Fibroblast of the aortic adventitia (primary cell): ENCODE measurements at places on chromosomes 6 and 20. TPM values are rescaled to one million over a fixed set of nuclear protein-coding genes. Genes with fewer than 3 reads are reported as not detected.

LAMA4 gene
- 306 and 904 TPM in 2 replicates for total RNA-seq

PHACTR1 gene
- 0.49 and 0.99 TPM in 2 replicates for total RNA-seq

SLC26A8 gene
- total RNA-seq: 0.18 TPM in 1 of 2 replicates, not detected in the other

STX16 gene
- 25.5 and 26.5 TPM in 2 replicates for total RNA-seq

RALGAPA2 gene
- 6.2 and 10.8 TPM in 2 replicates for total RNA-seq

MOXD1 gene
- total RNA-seq: 6.1 and 78.8 TPM in 2 replicates

DDR1 gene
- 7.7 and 41.9 TPM in 2 replicates for total RNA-seq

EEF1A1 gene
- total RNA-seq: 16,505 and 21,603 TPM in 2 replicates

SCRT2 gene
- total RNA-seq: not detected in 2 replicates

RAMACL gene
- 2.4 and 2.5 TPM in 2 replicates for total RNA-seq

SLC4A11 gene
- total RNA-seq: 0.49 and 0.63 TPM in 2 replicates

PPP1R14C gene
- total RNA-seq: 2.1 TPM in 1 of 2 replicates, not detected in the other

EDN3 gene
- not detected in 2 replicates for total RNA-seq

C6orf15 gene
- not detected in 2 replicates for total RNA-seq

SCGN gene
- not detected in 2 replicates for total RNA-seq

KIF25 gene
- not detected in 2 replicates for total RNA-seq

GSTA3 gene
- total RNA-seq: not detected in 2 replicates

SRSF6 gene
- total RNA-seq: 70.8 and 72.0 TPM in 2 replicates

CTSZ gene
- total RNA-seq: 38.0 and 51.0 TPM in 2 replicates

ZFP57 gene
- total RNA-seq: 0.49 TPM in 1 of 2 replicates, not detected in the other

DSP gene
- 4.2 and 4.3 TPM in 2 replicates for total RNA-seq

RRAGD gene
- 1.4 and 15.1 TPM in 2 replicates for total RNA-seq

MAP3K5 gene
- total RNA-seq: 1.9 and 15.5 TPM in 2 replicates

AIF1 gene
- not detected in 2 replicates for total RNA-seq

BMP2 gene
- 10.6 and 12.3 TPM in 2 replicates for total RNA-seq

R3HDML gene
- total RNA-seq: not detected in 2 replicates

RBPJL gene
- total RNA-seq: not detected in 2 replicates

KCNK5 gene
- under 0.01 TPM in 1 of 2 replicates, not detected in the other for total RNA-seq

RIPPLY2 gene
- total RNA-seq: not detected in 2 replicates

ANKRD60 gene
- total RNA-seq: not detected in 2 replicates

CDSN gene
- not detected in 2 replicates for total RNA-seq

RNF182 gene
- total RNA-seq: 0.74 and 2.9 TPM in 2 replicates

ZNF831 gene
- 0.98 TPM in 1 of 2 replicates, not detected in the other for total RNA-seq

EMILIN3 gene
- not detected in 2 replicates for total RNA-seq

ELOVL2 gene
- total RNA-seq: 0.16 and 0.18 TPM in 2 replicates

PRSS35 gene
- total RNA-seq: 3.5 and 4.7 TPM in 2 replicates

NELFE gene
- total RNA-seq: 36.6 and 109 TPM in 2 replicates

OPN5 gene
- total RNA-seq: under 0.01 TPM in 1 of 2 replicates, not detected in the other

SPTLC3 gene
- 6.8 and 30.6 TPM in 2 replicates for total RNA-seq

CALHM4 gene
- total RNA-seq: not detected in 2 replicates

TTBK1 gene
- total RNA-seq: not detected in 2 replicates

CASS4 gene
- 0.09 and 0.49 TPM in 2 replicates for total RNA-seq

CLVS2 gene
- not detected in 2 replicates for total RNA-seq

C6orf120 gene
- 47.2 and 57.1 TPM in 2 replicates for total RNA-seq

BPI gene
- total RNA-seq: 1.4 TPM in 1 of 2 replicates, not detected in the other

CENPQ gene
- 2.9 and 23.7 TPM in 2 replicates for total RNA-seq

PRICKLE4 gene
- 0.45 and 6.3 TPM in 2 replicates for total RNA-seq

APCDD1L gene
- 1.6 and 20.8 TPM in 2 replicates for total RNA-seq

HAO1 gene
- total RNA-seq: not detected in 2 replicates

SPEF1 gene
- 0.09 TPM in 1 of 2 replicates, not detected in the other for total RNA-seq

DLL1 gene
- total RNA-seq: 0.09 and 4.9 TPM in 2 replicates
